ENCODE measurements at places on chromosomes 11 and 22. TPM values are rescaled to one million over a fixed set of nuclear protein-coding genes. Genes with fewer than 3 reads are reported as not detected.

The NXPE1 gene
- not detected for total RNA-seq

The CCDC116 gene
- total RNA-seq: 0.28 TPM

The PTPRCAP gene
- total RNA-seq: 0.89 TPM

The GLYAT gene
- total RNA-seq: 0.79 TPM

The GDPD4 gene
- total RNA-seq: not detected

The SELENOH gene
- total RNA-seq: 77.4 TPM

GRCh38 chr11:133605482-133605881 is 73.2 kb upstream of the OPCML start:
- H3K4me3 ChIP-seq: no peak overlapping the region
- H3K4me1 ChIP-seq: no peaks in the 10 kb centered on the region
- no peaks in the 10 kb centered on the region for H3K36me3 ChIP-seq
- H3K27me3 ChIP-seq: peaks cover 3% of the 10 kb centered on the region

- H3K27me3 ChIP-seq: no peaks in the 10 kb centered on the region
- peaks cover 19% of the 10 kb centered on the region for H3K4me1 ChIP-seq
- no peaks in the 10 kb centered on the region for H3K36me3 ChIP-seq
- no peak for DNase-seq
Measured at GRCh38 chr11:2289350-2289749, 12.4 kb downstream of the C11orf21 start.

GRCh38 chr11:64357904-64358535 is 942 bp upstream of the RPS6KA4 start:
- no peaks in the 10 kb centered on the region for H3K36me3 ChIP-seq
- peak overlapping the region; percentile 95 for H3K27ac ChIP-seq
- DNase-seq: no peak
- H3K27me3 ChIP-seq: no peaks in the 10 kb centered on the region
- peak overlapping the region; percentile 96 for H3K4me3 ChIP-seq
